ENCODE measurements at places on chromosomes 5 and 9. TPM values are rescaled to one million over a fixed set of nuclear protein-coding genes. Genes with fewer than 3 reads are reported as not detected.
A peak's percentile ranks its signal among the peaks of the same experiment; 100 is the strongest.

- no peak overlapping the region for H3K27ac ChIP-seq
- no peaks in the 10 kb centered on the region for H3K4me1 ChIP-seq
- H3K27me3 ChIP-seq: no peaks in the 10 kb centered on the region
- no peak overlapping the region for H3K4me3 ChIP-seq
- H3K36me3 ChIP-seq: peaks cover 1% of the 10 kb centered on the region
- DNase-seq: peak; percentile 44
Observed at GRCh38 chr5:147576646-147577535, 67.0 kb upstream of the DPYSL3 start.

- H3K27me3 ChIP-seq: no peaks in the 10 kb centered on the region
- H3K4me1 ChIP-seq: no peaks in the 10 kb centered on the region
- H3K27ac ChIP-seq: no peak overlapping the region
- no peaks in the 10 kb centered on the region for H3K36me3 ChIP-seq
Observed at GRCh38 chr5:180639287-180639686, 10.1 kb downstream of the FLT4 start.

- H3K27ac ChIP-seq: no peak overlapping the region
- no peak for DNase-seq
- H3K27me3 ChIP-seq: no peaks in the 10 kb centered on the region
Observed at GRCh38 chr9:2196757-2197156, 181.6 kb downstream of the SMARCA2 start.

DNA sequence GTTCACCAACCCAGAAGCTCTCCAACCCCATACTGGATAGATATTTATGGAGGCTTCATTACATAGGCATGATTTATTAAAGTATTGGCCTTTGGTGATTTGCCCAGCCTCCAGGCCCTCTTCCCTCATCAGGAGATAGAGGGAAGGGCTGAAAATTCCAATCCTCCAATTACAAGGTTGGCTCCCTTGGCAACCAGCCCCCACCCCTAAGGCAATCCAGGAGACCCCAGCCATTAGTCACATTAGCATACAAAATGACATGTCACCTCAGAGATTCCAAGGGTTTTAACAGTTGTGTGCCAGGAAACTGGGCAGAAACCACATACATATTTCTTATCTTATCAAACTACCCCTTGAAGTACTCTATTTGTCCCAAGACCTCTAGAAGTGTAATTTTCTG is 210.0 kb downstream of the HINT1 start:
- H3K27ac ChIP-seq: no peak overlapping the region
- no peaks in the 10 kb centered on the region for H3K36me3 ChIP-seq
- no peak for DNase-seq
- H3K27me3 ChIP-seq: no peaks in the 10 kb centered on the region

GRCh38 chr5:119332978-119333401 is 22.8 kb upstream of the TNFAIP8 start:
- peaks cover 95% of the 10 kb centered on the region for H3K4me1 ChIP-seq
- H3K27ac ChIP-seq: peak overlapping the region; percentile 96
- peak overlapping the region; percentile 71 for H3K4me3 ChIP-seq
- H3K36me3 ChIP-seq: peaks cover 6% of the 10 kb centered on the region

DNA sequence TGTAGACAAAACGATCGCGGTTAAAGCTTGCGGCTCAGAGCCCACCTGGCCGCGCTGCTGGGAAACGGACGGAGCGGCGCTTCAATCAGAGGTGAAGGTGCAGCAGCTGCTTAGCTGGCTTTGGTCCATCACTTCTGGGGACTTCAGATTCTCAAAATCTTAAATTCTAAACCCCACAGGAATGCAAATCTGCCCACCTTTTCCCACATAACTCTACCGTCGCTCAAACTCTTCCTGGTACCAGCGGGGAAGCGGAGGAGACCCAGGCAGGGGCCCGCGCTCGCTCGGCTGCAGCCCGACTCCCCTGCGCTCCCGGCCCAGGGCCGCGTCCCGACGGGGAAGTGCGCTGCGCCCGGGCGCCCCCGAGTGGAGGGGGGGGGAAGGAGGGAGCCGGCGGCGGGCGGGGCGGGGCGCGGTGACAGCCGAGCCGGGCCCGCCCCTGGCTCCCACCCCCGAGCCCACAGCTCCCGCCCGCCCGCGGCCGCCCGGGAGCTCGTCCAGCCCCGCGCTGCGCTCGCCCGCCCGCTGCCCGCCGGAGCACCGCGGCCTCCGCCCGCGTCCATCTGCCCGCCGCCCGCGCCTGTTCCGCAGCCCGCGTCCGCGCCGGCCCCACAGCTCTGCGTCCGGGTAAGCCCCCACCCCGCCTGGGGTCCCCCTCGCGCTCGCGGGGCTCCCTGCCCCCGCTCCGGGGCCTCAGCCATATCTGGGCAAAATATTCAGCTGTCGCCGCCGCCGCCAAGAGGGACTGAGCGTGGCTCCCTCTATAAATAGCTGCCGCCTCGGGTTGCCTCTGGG is at the start of gene TMOD1:
Gene TMOD1 (plus strand): TSS at position 490 of the 795 bp plus-strand sequence. CDS start 22,523 bp downstream, outside the sequence.
- peaks cover 9% of the 10 kb centered on the region for H3K36me3 ChIP-seq
- H3K27ac ChIP-seq: no peak within 1 kb of the TSS
- H3K4me3 ChIP-seq: peak within 1 kb of the TSS; percentile 65

DNA sequence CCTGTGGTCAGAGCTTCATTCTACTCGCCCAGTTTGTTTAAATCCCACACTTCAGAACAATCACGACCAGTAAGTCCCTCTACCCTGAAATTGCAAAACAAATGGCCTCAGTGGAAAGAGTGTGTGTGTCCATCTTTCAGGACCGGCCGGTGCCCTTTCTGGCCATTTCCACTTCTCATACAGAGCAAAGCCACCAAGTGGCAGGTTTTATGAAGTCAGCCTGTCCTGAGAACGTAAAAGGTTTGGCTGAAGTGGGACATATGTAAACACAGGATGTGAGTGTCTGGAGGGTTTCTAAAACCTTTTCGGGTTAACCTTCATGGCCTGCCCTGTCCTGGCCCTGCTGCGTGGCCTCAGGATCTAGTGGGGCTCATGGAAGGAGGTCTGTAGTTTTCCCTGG is 24.7 kb downstream of the NXNL2 start:
- H3K4me3 ChIP-seq: no peak overlapping the region
- no peak for DNase-seq
- no peaks in the 10 kb centered on the region for H3K4me1 ChIP-seq
- peaks cover 4% of the 10 kb centered on the region for H3K27me3 ChIP-seq
- H3K27ac ChIP-seq: no peak overlapping the region
- H3K36me3 ChIP-seq: no peaks in the 10 kb centered on the region

GRCh38 chr9:111096051-111096450 is 57.8 kb upstream of the LPAR1 start:
- H3K4me1 ChIP-seq: no peaks in the 10 kb centered on the region
- no peak overlapping the region for H3K27ac ChIP-seq
- H3K36me3 ChIP-seq: no peaks in the 10 kb centered on the region
- no peak for DNase-seq
- no peak overlapping the region for H3K4me3 ChIP-seq
- H3K27me3 ChIP-seq: peaks cover 1% of the 10 kb centered on the region

- H3K27me3 ChIP-seq: peaks cover 2% of the 10 kb centered on the region
- H3K27ac ChIP-seq: no peak overlapping the region
- H3K4me1 ChIP-seq: no peaks in the 10 kb centered on the region
Observed at GRCh38 chr9:98602839-98603500, 105.8 kb downstream of the GABBR2 start.

DNA sequence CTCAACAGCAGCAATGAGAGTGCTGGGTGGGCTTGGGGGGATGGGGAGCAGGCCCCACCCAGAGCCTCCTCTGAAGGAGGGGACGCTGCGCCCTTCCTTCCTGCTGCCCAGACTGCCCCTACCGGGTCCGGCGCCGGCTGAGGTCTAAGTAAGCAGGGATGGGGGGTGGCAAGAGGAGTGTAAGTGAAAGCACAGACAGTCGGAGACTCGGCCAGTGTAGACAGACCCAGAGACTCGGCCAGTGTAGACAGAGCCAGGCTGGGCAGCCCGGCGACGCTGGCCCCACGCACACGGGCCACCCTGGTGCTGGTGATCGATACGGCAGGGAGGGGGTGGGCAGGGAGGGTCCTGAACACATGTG is 7.4 kb upstream of the ENTPD8 start:
- H3K36me3 ChIP-seq: peaks cover 5% of the 10 kb centered on the region
- no peak for DNase-seq
- H3K27ac ChIP-seq: no peak overlapping the region
- no peaks in the 10 kb centered on the region for H3K27me3 ChIP-seq
- H3K4me1 ChIP-seq: peaks cover 15% of the 10 kb centered on the region
- no peak overlapping the region for H3K4me3 ChIP-seq

DNA sequence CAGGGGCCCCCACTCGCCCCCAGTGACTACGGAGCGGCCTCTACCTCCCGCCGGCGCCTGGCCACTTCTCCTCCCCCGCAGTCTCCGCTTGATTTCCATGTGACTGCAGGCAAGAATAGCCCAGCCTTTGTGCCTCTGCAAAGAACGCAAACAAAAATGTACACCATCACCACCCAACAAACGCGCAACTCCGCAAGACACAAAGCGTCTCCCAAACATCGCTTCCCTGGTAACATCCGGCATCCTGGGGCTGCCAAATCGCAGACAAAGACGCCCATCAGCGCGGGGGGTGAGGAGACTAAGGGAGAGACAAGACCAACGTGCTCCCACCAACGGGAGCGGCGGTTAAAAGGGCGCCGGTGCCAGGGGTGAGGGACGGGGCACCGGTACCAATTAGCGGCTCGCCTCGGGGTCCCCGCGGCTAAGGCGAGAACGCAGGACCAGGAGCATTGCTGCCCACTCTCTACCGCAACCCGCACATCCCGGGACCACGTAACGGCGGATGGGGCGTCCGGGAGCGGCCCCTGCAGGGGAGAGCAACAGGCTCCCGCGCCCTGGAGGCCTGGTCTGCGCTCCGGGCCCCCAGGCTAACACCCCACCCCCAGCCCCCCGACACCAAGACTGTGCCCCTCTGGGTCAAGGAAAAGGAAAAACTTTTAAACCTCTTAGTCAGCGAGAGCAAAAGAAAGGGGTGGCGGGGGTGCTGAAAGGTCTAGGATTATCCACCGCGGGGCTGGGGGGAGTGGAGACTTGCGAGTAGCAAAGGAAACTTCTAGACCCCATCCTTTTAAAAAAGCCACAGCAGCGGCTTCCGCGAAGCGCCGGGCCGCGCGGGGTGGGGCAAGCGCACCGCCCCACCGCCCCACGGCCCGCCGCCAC is 885 bp downstream of the MPDZ start:
- no peaks in the 10 kb centered on the region for H3K36me3 ChIP-seq
- DNase-seq: no peak
- H3K4me3 ChIP-seq: no peak overlapping the region
- peaks cover 9% of the 10 kb centered on the region for H3K27me3 ChIP-seq
- H3K27ac ChIP-seq: no peak overlapping the region

DNA sequence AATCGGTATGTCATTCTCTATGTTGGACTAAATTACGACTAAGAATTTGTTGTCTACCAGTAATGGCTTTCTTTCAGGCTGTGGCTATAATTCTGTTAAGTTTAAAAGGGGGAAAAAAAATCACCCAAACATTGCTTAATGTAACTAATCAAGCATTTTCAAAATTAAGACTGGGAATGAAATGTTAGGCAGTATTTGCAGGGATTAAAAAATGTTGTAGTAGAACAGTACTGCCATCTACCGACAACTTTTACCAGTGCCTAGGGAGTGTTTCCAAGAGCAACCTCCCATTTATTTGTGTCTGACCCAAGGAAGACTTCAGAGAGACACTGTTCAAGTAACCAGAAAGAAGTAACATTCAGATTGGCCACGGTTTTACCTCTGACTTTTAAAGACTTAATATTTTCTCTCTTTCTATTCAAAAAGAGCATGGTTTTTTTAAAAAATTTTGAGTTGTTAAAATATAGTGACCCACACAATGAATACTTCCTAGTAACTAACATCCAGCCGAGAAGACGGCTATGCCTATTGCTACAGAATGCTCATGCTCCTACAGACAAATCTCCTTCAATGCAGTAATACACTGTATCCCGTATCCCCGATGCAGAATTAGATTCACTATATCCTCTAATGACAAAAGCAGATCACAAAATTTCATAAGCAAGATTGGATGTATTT is 92.4 kb downstream of the ARL15 start:
- H3K4me3 ChIP-seq: no peak overlapping the region
- H3K27me3 ChIP-seq: no peaks in the 10 kb centered on the region
- no peak for DNase-seq

DNA sequence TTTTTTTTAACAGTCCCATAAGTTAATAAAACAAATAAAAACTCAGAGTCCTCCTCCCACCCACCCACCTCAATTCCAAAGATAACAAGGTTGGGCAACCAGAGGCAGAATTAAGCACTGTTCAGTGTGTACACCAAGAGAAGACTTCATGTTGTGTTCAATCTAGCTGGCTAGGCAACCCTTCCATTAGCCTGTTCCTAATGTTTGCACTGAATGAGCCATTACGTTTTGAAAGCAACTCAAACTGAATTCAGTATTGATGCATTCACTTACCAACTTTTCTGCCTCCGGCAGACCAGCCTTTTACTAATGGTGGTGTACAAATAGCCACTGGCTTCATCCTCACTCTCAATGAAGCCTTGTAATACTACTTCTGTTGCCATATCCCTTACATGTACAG is 47.5 kb downstream of the PBX3 start:
- no peaks in the 10 kb centered on the region for H3K27me3 ChIP-seq
- H3K4me3 ChIP-seq: no peak overlapping the region
- H3K4me1 ChIP-seq: no peaks in the 10 kb centered on the region

DNA sequence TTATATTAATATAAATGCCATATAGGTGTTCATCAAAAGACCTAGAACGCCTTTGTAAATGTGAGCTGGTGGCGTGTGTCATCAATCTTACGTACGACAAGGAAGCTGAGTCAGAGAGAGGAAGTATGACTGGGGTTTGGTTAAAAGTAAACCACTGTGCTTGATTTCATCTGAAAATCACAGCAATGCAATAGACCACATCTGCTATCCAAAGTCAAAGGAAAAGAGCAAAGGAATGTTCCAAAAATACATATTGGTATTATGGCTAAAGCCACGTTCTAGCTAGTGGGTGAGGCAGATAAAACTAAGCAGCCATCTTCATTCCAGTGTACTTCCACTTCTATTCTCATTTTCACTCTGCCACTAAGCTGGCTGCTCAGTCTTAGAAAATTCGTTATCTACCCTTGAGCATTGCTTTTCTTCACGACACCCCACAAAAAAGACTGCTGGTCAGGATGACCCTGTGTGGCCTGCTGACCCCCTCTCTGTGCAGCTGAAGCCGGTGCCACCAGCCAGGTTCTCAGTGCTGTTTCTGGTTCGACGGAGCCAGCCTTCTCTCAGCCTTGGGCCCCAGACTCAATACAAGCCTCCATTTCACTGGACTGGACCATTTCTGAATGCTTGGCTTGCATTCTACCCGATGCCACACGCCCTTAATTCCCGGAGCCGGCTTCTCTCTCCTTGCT is 23.8 kb downstream of the SHC3 start:
- H3K27me3 ChIP-seq: peaks cover 30% of the 10 kb centered on the region
- no peak overlapping the region for H3K4me3 ChIP-seq
- peak; percentile 37 for DNase-seq
- no peak overlapping the region for H3K27ac ChIP-seq

- no peaks in the 10 kb centered on the region for H3K4me1 ChIP-seq
- no peaks in the 10 kb centered on the region for H3K27me3 ChIP-seq
- no peak overlapping the region for H3K27ac ChIP-seq
- no peaks in the 10 kb centered on the region for H3K36me3 ChIP-seq
Observed at GRCh38 chr5:4630031-4630430, 510.1 kb upstream of the ADAMTS16 start.

Gene EEIG1
- total RNA-seq: 58.0 TPM

Gene IFNA8
- total RNA-seq: not detected

Gene FOXD4L6
- not detected for total RNA-seq

Gene TLX3
- not detected for total RNA-seq

Gene CEL
- total RNA-seq: 1.0 TPM

Gene MSX2
- total RNA-seq: not detected

Gene MARCOL
- total RNA-seq: not detected

Gene PCA3
- total RNA-seq: not detected

Gene RNF44
- 68.1 TPM for total RNA-seq

Gene PCDHGA1
- not detected for total RNA-seq

Gene OLFM1
- total RNA-seq: not detected

Gene PRDM9
- total RNA-seq: not detected

Gene ARHGEF28
- total RNA-seq: 0.12 TPM

Gene POU5F2
- 0.33 TPM for total RNA-seq

Measured in activated CD4-positive, alpha-beta memory T cell treated with anti-CD3 and anti-CD28 coated beads for 36 hours (primary cell).